ENCODE measurements at places on chromosomes 16 and 17. TPM values are rescaled to one million over a fixed set of nuclear protein-coding genes. Genes with fewer than 3 reads are reported as not detected.

The DNAH9 gene
- 9.2 TPM for total RNA-seq

The LAT gene
- total RNA-seq = 0.40 TPM

DNA sequence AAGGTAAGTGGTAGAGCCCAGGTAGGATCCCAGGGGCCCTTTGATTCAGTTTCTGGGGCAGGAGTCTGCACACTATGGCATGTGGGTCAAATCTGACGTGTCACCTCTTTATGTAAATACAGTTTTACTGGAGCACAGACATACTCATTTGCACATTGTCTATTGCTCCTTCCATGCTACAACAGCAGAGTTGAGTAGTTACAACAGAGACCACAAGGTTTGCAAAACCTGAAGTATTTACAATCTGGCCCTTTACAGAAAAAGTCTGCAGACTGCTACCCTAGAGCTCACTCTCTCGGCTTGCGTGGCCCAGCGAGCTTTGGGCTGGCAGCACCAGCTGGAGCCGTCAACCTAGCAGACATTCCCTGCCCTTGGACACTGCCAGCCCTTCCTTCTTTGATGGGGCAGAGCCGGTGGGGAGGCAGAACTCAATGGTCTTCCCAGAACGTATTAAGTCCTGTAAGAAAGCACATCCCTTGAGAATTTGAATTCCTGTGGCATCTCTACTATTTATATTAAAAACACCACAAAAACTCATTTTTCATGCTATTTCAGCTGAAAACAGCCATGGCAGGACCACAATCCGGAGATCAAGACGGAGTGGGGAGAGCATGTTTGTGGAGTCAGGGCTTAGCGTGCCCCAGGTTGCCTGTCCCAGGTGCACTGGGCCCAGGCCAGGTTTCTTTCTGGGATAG lies 133.1 kb upstream of the NUDT7 start:
- no peak for DNase-seq

- DNase-seq = no peak
Measured at GRCh38 chr17:74516561-74517328, 14.5 kb downstream of the CD300LB start.

The PDXDC1 gene
- total RNA-seq = 54.3 TPM

The USH1G gene
- total RNA-seq = 0.20 TPM

DNA sequence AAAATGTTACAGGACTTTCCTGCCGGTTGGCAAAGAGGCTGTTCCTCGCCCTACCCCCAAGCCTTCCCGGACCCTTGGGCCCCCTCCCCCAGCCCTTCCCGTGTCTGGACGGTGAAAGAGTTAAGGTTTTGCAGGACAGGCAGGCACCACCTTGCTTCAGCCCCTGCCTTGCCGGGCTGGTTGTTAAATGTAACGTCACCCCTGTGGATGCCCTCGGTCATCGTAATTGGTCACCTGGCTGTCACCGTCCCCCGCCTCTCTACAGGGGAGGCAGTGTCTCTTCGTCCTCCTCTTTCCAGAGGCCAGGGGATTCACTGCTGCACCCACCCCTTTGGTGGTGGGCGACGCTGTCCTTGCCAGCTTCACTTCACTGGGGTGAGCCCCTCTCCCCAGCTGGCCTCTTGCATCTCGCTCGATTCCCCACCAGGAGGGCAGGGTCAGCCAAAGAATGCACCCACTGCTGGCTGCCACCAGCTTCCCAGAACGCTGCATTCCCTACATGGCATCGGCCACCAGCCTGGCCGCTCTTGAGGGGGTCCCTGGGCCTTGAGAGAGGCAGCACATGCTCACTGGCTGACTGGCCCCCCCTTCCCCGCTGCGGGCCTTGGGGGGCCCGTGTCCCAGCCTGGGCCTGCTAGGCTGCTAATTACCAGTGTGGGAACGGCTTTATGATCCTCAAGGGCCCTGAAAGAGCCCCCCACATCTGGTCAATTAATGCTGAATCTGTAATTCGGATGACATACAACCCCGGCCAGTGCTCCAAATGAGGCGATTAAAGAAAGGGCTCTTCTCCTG lies 25.2 kb upstream of the GSE1 start:
- no peak for DNase-seq

The C17orf78 gene
- not detected for total RNA-seq

The GLIS2 gene
- 4.9 TPM for total RNA-seq

DNA sequence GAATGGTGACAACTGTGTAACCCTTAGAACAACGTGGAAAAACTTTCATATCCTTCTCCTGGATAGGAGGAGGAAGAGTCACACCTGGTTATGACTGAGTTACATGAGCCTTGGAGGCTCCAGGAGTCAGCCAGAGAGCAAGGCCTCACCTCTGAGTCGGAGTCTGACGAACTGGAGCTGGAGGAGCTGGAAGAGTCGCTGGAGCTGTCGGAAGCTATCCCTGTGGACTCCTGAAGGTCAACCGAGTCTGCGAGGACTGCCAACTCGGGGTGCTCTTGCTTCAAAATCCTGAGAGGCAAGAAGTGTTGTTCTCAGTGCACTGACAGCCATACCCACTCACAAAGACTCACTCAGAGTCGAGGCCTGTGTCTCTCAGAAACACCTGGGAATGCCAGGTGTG lies 6.2 kb downstream of the JMJD6 start:
- no peak for DNase-seq

DNA sequence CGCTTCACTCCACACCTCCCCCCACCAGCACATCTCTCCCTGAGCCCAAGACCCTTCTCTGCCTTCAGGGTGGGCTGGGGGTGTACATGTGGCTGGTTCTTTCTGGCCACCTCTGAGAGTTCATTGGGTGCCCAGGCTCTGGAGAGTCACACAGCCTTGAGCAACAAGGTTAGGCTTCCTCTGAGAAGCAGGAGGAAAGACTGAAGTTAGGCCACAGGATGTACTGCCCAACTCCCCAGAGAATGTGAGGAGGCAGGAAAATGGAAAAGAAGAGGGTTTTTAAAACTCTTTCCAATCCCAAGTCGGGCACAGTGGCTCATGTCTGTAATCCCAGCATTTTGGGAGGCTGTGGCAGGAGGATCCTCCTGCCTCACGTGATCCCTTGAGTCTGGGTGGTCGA lies 7.3 kb downstream of the PCGF2 start:
- no peak for DNase-seq

The LITAFD gene
- total RNA-seq = not detected

DNA sequence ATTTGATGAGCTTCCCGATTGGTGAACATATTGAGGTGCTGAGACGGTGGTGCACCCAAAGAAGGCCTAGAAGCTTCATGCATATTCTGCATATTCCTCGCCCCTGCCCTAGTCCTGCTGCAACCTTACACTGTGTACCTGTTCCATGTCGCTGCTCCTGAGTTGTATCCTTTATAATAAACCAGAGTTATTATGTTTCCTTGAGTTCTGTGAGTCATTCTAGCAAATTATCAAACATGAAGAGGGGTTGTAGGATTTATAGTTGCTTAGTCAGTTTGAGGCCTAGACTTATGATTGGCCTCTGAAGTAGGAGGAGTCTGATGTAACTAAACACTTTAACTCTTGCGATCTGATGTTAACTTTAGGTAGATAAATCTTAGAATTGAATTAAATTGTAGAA lies 436.8 kb downstream of the CA10 start:
- DNase-seq = no peak

The SCNN1B gene
- 0.66 TPM for total RNA-seq

DNA sequence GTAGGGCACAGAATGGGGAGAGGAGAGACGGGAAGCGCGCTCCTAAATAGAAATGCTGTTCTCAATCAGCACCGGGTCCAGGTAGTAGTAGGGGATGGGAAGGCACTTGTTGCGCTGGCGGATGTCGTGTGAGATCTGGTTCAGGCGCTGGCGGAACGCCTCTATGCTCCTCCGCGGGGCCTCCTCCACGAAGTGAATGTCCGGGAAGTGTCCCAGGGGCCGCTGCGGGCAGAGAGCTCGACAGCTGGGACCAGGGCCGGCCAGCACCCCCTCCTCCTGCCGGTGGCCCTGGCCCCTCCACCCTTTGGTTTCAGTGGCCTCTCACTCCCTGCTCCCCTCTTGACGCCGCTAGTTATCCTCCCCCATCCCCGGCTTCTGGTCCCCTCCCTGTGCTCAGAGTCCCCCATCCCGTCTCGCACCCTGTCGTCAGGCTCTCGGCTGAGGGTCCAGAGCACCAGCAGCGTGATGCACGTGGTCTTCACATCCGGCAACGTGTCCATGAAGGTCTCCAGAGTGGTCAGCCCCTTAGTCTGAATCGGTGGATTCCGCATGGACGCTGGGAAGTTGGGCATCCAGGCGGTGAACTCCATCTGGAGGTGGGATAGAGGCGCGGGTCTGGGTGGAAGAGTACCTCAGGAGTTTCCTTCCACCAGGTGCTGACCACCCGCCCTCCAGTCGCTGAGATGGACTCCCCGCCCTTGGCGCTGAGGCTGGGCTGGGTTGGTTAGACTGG lies 14.6 kb downstream of the ALOX12B start:
- DNase-seq = no peak

The KRT33A gene
- not detected for total RNA-seq

Measured in spinal cord (tissue), 10 donors.